Fibroblast of villous mesenchyme (primary cell): ENCODE measurements at places on chromosomes 7 and 10.
A peak's percentile ranks its signal among the peaks of the same experiment; 100 is the strongest.

DNA sequence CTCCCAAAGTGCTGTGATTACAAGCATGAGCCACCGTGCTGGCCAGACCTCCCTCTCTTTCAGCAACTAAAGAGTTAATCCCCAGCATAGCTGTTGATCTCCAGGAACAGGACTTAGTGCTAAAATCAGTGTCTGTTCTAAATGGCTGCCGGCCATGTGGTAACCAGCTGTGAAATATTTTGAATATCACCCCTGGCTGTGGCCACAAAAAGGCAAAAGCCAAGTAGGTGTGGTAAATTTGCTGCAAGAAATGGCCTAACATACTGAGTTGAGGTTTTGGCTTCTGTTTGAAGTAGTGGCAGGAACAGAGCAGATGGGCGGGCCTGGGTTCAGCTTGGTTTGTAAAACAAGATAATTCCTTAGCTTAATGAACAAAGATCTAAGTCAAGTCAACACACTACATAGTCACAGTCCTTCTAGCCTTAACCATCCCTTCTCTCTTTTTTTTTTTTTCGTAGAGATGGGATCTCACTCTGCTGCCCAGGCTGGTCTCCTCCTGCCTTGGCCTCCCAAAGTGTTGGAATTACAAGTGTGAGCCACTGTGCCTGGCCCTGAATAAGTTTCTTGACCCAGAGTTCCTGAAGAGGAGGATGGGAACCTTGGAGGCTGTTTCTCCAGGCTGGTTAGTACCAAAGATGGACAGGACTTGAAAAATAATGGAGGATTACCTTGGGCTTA is 22.7 kb upstream of the AGFG2 start:
- peak; percentile 99 for DNase-seq

- no peak for DNase-seq
These were observed 41.1 kb downstream of the GNAI1 start for GRCh38 chr7:80175744-80176143.

- no peak for DNase-seq
These were observed 16.7 kb upstream of the MGAM2 start for GRCh38 chr7:142094861-142095260.

DNA sequence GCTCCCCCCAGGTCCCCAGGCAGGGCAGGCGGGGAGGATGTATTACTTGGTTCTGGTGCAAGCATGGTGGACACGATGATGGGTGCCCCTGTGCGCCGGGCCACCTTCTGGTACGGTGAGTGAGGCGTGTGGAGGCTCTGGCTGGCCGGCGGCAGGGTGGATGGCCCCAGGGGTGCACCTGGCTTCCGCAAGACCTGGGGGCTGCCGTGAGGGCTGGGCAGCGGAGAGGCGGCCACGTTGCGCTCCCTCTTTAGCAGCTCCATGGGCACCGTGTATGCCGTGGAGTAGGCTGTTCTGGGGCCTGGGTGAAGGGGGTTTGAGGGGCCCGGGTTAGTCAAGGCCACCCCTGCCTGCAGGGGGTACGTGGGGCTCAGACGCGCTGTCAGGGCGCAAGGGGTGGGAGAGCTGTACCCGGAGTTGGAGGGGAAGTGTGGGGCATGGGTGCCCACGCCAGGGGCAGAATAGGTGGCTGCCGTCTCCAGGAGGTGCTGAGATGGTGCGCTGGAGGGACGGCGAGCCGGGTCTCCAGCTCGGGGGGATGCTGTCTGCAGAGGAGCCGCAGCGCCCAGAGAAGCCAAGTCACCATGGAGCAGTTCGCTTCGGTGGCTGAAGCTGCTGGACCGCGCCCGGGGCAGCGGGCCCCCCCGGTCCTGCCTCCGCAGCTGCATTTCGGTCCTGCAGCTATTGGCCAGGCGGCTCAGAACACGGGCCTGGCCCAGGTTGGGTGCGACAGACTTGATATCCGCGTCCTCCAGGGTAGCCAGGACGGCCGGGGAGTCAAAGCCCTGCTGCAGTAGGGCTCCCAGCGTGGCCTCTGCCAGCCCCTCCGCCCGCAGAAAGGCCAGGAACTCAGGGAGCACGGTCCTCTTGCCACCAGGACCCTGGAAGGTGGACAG is 84.4 kb downstream of the ZRANB1 start:
- DNase-seq: no peak

DNA sequence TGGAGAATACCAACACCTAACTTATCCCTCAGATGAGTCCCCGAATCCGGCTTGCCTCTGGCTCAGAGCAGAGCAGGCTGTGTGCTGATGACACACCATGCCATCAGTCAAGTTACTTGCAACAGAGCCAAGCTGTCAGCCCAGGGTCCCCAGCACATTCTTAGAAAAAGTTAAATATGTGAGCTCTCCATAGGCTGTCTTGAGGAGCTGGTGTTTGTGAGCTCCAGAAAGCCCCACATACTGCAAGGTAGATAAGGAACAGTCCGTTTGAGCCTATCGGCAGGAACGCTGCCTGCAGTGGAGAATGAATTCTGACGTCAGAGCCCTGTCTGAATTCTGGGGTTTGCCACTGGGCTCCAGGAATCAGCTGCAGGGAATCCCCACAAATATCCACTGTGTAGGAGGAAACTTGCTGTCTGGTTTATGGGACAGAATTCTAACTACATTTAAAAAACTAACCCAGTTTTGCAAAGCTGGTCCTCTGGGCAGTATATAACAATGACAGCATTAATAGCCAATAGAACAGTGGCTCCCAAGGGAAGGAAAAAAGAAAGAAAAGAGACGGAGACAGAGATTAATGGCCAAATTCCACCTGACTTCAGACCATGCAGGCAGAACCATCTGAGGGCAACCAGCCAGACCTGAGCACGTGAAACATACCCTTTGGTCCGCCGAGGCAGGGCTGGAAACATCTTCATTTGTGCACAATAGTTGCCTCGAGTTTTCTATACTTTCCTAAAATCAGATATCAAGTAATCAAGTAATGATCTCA is 3.6 kb downstream of the SFXN4 start:
- DNase-seq: peak; percentile 42

DNA sequence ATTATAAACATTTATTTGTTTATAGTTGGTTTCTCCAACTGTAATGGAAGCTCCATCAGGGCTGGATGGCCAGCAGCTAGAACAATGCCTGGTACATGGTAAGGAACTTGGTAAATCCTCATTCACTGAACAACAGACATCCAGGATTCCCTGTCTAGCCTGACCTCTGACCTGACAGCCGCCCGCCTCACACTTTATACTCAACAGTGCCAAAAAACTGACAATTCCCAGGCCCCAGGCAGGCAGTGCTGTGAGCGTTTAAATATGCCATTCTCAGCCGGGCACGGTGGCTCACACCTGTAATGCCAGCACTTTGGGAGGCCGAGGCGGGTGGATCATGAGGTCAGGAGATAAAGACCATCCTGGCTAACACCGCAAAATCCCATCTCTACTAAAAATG is 55.9 kb downstream of the RSU1 start:
- no peak for DNase-seq

DNA sequence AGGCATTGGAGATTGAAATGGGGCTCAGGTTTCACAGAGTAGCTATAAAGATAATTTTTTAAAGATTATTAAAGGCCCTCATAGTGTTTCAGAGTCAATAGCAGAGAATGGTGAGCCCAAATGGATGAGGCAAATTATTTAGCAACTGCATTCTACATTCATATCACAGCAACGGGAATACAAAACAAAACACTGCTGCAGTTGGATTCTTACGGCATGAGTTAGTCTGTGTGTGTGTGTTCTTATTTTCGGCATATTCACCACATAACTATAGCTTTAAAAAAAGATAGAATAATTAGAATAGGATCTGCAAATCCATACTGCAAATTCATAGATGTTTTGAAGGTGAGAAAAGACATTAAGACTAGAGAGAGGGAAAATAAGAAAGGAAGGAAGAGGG is 66.0 kb downstream of the SUGCT start:
- peak; percentile 79 for DNase-seq

DNA sequence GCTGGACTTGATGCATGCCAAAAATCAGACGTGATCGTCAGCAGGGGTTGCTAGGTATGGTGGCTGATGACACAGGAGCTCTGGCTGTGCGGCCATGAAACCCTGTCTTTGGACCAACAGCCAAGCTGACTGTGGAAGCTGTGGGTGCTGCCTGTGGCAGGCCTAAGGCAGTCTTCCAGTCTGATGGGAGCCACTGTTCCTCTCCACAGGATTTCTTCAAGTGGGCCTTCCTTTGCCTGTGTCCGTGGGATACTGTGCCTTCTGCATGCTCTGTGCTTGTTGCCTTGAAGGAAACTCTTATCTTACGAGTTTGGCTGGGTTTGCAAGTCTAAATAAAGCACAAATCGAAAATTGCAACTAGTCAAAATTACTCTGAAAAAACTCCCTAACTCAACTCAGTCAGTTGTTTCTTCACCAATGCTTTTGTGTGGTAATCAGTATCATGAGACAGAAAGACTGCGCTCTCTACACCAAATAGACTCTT is 101.9 kb upstream of the PDLIM1 start:
- no peak for DNase-seq

- no peak for DNase-seq
These were observed 134.9 kb upstream of the ADARB2 start for GRCh38 chr10:1872151-1872726.

DNA sequence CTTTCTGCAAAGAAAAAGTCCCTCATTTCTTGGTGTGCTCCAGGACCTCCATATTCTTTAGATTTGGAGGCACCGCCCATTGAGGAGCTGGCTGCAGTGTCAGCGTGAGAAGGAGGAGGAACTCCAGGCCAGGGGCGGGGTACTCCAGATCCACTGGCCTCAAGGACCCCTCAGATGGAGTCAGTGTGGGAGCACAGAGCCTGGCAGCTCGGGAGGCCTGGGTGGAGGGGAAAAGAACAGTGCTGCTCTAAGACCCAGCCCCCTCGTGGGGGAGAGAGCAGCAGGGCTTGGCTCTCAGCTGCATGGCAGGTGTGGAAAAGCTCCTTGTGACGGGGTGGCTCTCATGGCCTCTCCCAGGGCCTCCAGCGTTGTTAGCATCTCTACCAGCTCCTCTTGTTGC is 70.5 kb downstream of the ITGB1 start:
- no peak for DNase-seq

GRCh38 chr7:39421251-39421650 is 145.0 kb upstream of the YAE1 start:
- DNase-seq: no peak

- DNase-seq: peak; percentile 84
These were observed 290.7 kb downstream of the KLF6 start for GRCh38 chr10:3494131-3494837.

DNA sequence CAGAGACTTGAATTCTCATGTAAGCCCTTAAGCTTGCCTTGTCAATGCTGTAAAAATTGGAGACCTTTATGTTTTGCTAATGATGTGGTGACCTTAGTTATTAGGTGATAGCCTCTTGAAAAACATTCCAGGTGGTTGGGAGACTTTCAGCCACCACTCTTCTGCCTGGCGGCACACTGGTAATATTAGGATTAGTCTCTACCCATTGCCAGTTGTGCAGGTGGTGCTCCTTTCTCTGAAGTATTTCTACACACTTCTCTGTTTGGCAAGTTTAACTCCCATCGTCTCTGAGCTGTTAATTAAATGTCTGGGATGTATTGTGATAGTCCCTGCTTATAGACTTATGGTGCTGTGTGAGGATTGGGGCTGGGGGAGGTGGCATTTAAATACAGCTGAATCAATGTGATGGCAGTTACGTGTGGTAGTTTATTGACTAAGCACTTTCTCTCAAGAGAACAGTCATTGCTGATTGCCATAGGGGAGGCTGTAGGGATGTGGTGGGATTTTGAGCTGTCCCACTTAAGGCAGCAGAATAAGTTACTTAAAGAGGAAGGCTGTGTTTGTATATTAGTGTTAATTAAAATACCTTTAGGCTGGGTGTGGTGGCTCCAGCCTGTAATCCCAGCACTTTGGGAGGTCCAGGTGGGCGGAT is 61.7 kb downstream of the DAGLB start:
- DNase-seq: no peak

GRCh38 chr7:52961084-52961483 is 74.3 kb upstream of the POM121L12 start:
- DNase-seq: no peak
